AG04449 (cell line): ENCODE measurements at places on chromosomes 5 and 9.

DNA sequence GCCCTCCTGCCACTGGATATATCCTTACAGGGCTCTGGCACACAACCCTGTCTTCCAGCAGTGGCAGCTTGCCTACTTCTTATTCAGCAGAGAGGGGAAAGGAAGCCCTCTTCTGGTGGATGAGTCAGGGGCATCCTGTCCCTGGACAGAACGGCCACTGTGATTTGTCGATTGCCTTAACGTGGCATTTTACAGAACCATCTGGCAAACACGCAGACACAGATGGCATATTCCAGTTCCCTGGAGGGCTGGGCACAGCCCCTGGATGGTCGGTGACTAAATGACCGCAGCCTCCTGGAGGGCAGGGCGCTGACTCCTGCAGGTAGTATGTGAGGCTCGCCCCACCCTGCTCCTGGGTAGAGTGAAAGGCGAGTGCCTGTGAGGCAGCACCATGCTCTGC, 62.1 kb downstream of the DCP2 start:
- DNase-seq = no peak

- DNase-seq = peak; percentile 98
Measured at GRCh38 chr5:56278335-56278753, 45.2 kb upstream of the ANKRD55 start.

GRCh38 chr9:101354143-101354764, 30.6 kb downstream of the BAAT start:
- DNase-seq = no peak

- no peak for DNase-seq
Measured at GRCh38 chr9:93967020-93967803, 12.1 kb upstream of the BARX1 start.

- DNase-seq = no peak
Measured at GRCh38 chr5:83583859-83584258, 112.3 kb downstream of the VCAN start.

DNA sequence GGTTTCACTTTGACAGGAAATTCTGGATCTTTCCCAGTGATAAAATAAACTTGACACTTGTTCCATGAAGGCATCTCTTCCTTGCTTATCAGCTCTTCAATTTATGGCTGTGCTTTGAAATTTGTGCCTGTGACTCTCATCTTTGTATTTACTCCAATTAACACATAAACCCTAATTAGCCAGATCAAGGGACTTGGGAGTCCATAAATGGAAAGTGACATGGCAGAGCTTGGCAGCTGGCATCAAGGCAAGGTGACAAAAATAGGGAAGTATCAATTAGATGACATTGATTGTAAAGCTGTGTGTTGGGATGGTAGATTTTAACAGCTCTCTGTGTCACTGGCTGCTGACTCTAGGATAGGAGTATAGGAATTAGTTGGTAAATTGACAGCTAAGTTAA, 133.9 kb downstream of the PBX3 start:
- DNase-seq = no peak

DNA sequence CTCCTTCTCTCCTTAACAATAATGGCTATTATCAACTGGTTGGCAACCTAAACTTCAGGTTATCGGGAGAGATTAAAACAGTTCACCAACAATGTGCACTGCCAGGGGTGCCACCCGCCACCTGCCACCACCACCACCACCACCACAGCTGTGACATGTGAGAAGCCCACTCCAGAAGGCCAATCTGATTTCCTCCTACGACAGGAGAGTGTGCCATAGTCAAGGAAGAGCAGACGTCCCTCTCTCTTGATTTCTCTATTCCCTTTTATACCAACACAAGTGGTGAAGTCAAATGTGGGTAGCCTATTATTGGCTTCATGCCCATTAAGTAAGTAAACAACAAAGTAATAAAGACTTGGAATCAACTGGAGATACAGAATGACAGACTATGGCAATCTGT, 22.4 kb downstream of the GNAQ start:
- DNase-seq = no peak

DNA sequence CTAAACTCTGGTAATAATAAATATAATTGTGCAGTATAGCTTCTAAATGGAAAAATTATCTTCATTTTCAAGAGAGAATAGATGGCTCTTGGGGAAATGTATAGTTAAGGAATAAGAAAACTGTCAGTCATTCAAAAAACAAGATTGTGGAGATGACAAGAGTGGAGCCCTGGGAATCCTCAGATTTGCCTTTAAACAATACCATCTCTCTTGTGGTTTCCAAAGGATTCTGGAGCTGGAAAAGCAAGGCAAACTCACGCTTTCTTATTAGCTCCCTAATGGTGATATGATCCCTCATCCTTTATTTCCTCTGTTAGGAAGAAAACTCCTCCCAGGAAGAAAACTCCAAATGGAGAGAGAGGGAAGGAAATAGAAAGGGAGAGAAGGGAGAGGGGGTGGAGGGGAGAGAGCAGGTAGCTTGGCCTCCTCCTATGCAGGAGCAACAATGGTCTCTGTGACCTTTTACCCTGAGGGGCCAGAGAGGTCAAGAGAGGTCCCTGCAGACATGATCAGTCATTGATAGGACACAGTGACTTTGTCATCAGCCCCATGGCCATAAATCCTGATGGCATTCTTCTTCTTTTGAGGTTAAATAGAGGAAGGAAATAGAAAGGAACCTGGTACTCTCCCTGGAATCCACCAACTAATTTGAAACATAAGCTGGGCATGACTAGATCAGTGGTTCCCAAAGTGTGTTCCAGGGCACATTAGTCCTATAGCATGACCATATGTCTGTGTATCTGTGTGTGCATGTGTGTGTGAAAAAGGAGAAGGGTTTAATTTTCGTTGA, 312.2 kb downstream of the ARRDC3 start:
- no peak for DNase-seq

DNA sequence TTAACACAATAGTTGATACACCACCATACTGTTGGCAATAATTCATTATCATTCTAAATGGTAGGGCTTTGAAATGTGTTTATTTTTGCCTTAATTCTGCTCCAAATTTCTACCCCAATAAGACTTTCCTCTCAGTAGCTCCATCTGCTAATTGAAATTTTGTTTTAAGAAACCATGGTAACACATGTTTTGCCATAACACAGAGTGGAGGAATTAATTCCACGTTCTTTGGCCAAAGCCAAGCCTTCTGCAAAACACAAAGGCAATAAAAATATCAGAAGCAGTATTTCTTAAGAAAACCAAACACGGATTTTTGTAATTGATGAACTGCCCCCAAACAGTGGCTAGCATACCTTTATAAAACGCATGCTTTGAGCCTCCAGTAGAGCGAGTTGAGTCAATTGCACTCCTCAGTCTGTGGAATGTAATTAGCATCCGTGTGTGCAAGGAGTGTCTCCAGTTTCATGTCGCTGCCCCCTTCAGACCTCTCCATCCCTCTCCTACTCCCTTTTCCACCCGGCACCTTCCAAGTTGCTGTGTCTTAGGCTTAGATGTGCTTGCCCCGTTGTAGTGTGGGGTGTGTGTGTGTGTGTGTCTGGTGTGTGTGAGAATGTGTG, 58.2 kb upstream of the CKS2 start:
- DNase-seq = no peak

DNA sequence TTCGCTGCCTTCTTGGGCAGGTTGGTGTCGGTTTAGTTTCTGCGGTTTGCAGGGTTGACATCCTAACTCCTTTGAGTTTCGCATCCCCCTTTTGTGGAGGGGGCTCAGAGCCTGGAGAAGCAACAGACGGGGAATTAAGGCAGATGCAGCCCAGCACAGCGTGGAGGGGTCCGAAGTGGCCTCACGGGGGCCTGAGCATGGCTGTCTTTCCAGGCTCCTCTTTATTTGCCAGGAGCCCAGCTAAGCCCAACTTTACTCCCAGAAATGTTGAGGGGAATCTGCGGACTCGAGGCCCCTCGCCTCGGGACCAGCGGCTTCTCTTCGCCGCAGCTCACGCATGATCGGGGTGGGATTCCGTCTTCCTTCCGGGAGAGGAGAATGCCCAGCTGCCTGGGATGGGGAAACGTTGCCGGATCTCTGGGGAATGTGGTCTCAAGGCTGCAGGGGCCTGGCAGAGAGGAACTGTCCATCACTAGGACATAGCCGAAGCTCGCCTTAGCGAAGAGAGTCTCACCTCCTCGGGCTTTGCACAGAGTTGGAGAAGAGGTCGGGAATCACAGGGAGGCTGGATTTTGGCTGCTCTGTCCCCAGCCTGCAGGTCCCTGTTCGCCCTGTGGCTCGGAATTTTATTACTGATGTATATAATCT, 1.3 kb downstream of the RAI14 start:
- no peak for DNase-seq

DNA sequence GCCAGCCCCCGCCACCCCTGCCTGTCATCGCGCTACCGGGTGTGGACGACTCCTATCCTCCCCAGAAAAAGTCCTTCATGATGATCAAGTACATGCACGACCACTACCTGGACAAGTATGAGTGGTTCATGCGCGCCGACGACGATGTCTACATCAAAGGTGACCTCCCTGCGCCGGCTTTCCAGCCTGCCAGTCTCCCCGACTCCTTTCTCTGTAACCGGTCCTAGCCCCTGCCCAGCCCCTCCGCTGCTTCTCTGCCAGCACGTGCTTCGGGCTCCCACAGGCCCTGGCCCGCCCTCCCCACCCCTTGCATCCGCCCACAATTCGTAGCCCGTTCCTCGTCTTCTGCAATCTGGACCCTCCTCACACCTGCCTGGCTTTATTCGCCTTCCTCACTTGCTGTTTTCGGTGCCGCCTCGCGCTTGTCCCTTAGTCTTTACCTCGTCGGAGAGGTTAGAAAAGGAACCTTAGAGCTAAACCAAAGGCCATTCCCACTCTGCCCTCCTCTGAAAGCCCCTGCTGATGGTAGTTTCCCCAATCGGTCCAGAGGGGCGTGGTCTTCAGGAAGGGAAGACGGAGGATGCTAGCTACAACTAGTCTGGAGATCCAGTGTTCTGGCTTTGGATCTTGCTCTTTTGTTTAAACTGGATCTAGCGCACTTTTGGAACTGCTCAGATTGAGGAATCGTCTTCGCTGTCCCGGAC, 1.4 kb downstream of the CHSY3 start:
- no peak for DNase-seq

DNA sequence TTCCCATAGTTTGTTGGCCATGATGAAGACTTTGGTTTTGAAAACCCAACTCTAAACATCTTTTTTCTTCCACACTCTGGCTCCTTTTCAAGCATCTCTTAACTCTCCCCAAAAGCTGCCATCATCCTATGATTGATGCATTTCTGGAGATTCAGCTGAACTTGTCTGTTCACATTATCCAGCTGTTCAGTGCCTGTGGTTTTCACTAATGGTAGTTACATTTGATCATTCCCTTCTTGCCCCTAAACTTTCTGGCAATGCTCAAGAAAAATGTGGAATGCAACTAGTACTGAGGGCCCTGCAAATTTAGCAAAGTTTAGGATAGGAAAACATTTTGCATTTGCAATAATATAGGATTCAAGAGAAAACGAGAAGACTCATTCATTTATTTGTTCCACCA, 267.5 kb downstream of the ENC1 start:
- no peak for DNase-seq

- DNase-seq = no peak
Measured at GRCh38 chr5:59768152-59769040, 125.1 kb downstream of the PDE4D start.
